HS-27A (cell line): ENCODE measurements at places on chromosomes 7 and 10.

- no peak for DNase-seq
Observed at GRCh38 chr10:17026686-17027485, 102.7 kb downstream of the CUBN start.

DNA sequence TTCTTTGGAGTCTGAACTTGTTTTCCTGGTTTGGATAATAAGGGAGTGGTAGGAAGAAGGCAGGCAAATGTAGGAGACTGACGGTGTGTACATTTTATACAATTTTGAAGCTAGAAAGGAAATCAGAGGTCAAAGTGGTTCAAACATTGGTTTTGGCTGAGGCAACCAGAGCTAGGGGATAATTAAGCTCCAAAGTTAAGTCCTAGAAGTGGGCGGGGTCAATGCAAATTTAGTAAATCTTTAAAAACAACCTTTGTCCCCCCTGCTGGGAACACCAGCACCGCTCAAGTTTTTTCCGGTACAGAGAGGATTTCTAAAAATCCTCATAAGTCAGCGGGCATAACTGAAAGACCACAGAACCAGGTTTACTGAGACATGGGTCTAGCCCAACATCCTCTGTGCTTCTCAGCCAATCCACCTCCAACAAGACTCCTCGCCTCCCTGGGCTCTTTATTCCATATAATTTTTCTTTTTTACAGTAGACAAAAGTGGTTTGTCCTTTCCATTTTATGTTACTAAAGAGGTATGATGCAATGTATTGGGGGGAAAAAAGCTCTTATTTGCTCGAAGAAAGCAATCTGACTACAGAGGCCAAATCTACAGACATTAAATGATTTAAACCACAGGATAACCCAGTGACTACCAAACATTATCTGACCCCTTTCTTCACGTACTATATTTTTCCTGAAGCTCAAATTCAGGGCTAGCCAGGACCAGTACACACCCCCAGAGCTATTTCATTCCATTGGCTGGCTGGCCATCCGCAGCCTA is 1.6 kb downstream of the GLUD1 start:
- DNase-seq, result no peak

DNA sequence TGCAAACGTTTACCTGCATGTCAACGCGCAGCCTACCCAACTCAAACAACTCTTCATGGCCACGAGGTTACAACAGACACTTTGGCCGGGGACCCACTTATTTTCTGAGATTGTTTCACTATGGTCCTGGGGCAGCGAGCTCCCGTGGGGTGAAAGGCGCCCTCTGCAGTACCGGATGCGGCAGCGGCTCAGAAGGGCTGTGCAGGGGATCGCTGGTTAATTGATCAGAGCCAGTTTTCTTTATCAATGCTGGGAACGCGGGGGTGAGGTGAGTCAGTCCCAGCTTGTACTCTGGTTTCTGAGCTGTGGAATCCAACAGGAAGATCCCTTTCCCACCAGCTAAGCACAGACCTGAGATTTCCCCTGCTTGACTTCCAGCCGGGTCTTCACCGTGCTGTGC is 366.5 kb upstream of the KLF6 start:
- no peak for DNase-seq

DNA sequence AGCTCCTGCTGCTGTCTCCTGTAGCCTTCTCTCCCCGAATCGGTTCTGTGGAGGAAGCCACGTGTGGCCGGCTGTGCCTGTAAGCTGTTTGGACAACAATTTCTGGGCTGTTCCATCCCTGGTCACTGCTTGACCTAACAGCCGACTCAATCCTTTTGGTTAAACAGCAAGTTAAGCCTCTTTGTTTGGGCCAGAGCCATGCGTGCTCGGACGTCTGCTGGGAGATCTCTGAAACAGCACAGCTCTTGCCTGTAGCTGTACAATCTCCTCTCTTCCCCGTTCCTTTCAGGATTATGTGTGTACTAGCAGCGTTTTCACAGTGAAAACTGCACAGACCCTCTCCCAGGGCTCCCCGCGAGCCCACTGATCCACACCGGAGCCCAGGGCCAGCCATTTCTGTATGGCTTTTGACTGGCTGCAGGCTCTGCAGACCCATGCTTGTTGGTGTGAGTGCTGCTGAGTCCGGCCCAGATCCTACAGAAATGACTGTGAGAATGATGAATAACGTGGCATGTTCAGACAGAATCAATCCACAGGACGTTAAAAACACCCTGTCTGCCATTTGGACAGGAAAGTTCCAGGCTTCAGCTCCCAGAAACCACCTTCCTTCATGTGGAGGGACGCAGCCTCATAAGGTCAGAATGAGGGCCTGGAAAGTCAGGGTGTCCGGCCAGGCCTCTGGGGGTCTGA is 428.6 kb upstream of the ADARB2 start:
- DNase-seq, result no peak

- DNase-seq, result no peak
Observed at GRCh38 chr7:100021297-100021696, 5.9 kb downstream of the ZKSCAN1 start.

GRCh38 chr7:18041191-18041590 is 13.5 kb upstream of the PRPS1L1 start:
- no peak for DNase-seq

DNA sequence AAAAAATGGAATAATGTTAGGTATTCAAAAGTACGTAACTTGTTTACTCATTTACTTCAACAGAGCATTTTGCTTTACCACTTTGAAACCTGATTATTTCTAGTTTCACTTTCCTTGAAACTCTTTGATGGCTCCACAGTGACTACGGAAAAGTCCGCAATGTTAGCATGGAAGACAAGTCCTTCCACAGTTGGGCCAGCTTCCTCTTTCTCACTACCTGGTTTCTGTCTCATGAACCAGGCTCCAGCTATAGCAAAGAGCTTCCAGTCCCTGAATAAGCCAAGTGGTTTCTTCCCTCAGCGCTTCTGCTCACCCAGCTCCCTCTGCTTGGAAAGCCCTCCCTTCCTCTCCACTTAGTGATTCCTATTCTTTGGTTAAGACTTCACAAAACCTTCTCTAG is 44.8 kb upstream of the SLC16A12 start:
- DNase-seq, result no peak

DNA sequence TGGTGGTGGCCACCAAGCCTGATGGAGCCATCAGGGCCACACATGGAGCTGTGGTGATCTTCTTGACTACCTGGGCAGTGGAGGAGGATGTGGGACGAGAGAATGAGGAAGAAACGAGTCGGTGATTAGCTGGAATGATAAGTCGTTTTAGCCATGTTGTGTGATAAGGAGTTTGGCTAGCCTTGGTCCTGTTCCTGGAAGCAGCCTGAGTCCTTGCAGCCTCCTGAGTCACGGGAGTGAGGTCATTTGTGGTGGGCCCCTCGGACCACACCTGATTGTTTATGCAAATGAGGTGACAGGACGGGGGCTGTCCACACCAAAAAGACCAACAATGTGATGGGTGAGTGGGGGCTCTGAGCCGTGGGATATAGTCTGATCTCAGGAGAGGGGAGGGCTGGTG is 554.4 kb downstream of the PTPRN2 start:
- DNase-seq, result no peak

DNA sequence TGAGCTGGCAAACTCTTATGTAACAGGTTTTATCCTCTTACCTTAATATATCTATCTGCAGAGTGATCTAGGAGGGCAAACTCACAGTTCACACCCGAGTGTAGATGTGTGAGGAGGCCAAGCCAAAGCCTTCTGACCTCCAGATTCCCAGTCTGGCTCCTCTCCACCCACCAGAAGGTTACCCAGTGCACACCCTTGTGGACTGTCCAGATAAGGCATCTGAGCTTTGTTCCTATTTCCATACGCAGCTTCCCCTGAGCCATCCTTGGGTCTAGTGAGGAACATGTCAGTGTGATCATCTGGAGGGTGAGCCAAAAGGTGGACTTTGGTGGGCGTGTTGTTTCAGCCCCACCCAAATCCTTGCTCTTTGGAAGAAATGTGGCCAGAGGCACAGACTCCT is 203.0 kb upstream of the MEOX2 start:
- DNase-seq, result peak; percentile 15

GRCh38 chr10:15813415-15813814 is 46.9 kb downstream of the MINDY3 start:
- no peak for DNase-seq

GRCh38 chr10:12184165-12184564 is 11.5 kb downstream of the NUDT5 start:
- no peak for DNase-seq

GRCh38 chr10:129541200-129541599 is 74.2 kb downstream of the MGMT start:
- no peak for DNase-seq

DNA sequence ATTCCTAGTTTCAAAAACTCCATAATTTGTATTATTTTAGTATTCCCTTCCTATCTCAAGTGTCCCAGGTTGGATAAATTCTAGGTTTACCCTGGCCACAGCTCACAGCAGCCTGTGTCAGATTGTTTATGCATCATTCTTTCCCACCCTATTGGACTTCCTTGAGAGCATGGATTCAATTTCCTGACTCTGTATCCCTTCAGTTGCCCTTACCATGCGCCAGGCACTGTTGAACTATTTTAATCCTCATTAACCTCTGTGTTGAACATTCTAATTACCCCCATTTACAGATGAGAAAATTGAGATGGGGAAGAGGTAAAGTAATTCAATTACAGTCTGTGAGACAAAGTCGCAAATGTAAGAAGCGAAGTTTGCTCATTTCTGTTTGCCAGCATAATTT is 58.8 kb downstream of the STEAP1B start:
- DNase-seq, result no peak

- DNase-seq, result no peak
Observed at GRCh38 chr10:128277267-128277840, 151.1 kb upstream of the MKI67 start.

DNA sequence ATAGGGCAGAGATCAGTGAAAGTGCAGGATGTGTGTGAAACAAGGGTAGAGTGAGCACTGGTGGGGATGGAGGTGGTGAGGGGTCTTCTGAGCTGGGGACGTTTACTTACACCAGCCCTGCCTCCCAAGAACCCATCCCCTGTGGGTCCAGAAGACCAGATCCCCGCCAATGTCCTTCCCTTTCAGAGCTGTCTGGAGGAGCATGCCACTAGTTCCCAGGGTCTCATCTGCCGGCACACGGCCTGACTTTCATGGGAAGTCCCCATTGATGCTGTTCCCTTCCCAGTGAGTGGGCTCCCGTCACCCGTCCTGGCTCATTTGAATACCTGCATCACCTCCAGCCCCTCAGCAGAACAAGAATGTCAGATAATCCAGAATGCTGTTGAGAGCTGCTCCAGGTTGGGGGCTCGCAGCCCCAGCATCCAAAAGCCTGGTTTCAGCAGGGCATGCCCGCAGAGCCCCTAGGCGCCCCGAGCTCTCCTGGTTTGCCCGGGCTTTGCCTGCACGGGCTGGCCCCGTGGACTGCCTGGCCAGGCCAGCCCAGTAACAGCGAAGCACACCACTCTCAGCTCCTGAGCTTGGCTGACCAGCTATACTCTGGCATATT is 246.7 kb downstream of the MGMT start:
- no peak for DNase-seq

DNA sequence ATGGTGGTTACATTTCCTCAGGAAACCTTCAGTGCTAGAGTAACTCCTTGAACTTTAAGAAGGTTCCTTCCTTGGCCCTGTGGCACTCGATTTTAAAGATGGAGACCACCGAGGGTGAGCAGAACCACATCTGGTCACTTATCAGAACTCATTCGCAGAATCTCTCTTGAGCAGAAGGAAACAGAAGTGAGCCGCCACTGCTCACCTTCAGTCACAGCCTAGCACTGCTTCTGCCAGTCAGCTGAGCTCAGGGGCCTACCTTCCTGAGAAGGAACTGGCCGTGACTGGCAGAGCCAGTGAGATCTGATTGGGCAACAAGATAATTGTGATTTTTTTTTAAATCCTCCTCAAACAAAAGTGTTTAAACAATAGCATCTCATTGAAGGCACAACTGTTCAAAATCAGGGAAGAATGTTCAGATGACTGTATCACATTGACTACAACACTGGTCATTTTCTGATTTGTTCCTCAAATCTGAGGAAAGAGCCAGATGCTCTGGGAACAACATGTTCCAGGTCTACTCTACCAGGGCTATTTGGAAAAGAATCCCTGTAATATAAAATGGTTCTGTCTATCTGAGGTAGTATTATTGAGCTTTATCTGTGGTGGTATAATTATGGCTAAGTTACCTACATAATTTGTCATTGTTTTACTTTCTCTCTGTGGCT is 2.7 kb upstream of the SYPL1 start:
- no peak for DNase-seq

GRCh38 chr10:6813856-6814255 is 233.8 kb upstream of the PRKCQ start:
- DNase-seq, result no peak

DNA sequence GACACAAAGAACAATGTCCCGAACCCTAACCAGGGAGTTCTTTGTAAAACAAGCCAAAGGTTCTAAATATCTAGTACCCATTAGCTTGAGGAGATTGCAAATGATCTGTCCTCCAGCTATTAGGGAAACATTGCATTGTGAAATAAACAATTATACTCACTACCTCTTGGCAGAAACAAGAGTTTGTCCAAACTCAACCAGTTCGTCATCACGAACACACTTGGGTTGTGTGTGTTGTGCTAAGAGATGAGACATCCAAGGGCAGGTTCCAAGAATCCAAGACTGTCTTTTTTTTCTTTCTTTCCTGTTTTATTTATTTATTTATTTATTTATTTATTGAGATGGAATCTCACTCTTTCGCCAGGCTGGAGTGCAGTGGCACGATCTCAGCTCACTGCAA is 793.1 kb upstream of the AUTS2 start:
- DNase-seq, result no peak

GRCh38 chr10:24261627-24262026 is 52.7 kb downstream of the KIAA1217 start:
- no peak for DNase-seq

DNA sequence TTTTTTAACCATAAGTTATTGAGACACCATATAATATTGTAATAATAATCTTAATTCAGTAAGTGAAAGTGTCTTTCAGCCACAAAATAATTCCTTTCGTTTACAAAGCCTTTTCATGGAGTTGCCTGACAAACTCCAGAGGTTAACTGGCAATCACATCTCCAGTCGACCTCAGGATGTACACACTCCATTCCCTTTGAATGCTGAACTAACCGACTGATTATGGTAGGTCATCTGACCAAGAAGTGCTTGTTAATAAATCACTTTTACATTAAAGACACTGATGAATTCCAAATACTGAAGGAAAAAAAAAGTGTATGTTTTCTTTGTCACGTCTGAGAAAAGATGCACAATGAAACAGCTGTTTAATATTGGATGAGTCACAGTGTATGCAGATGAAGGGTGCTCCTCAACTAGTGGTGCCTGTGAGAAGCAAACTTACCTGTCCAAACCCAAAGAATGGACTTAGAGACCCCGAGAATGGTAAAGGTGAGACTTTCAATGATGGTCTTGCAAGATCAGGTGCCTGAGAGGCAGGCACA is 348.1 kb upstream of the VWC2 start:
- no peak for DNase-seq

- DNase-seq, result no peak
Observed at GRCh38 chr7:44184206-44184872, 4.9 kb downstream of the GCK start.

DNA sequence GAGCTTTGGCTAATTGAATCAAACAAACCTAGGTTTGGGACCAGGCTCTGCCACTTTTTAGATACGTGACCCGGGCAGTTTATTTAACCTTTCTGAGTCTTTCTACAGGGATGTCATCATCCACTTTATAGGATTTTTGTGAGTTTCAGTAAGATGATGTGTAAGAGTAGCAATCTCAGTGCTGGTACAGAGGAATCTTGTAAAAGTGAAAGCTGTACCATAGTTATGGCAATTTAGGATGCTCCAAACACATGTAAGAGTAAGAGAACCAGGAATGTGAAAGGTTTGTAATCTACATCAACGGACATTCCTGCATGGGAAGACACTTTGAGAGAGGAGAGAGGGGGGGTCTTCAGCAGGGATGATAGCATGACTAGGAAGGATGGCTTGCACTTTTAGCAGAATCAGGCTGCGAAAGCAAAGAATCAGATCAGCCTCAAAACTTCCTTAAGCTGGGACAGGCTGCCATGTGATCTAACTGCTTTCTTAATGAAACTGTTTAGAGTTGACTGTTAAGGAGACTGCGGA is 968 bp downstream of the NOLC1 start:
- no peak for DNase-seq
